ENCODE measurements at places on chromosomes 11 and 22.

DNA sequence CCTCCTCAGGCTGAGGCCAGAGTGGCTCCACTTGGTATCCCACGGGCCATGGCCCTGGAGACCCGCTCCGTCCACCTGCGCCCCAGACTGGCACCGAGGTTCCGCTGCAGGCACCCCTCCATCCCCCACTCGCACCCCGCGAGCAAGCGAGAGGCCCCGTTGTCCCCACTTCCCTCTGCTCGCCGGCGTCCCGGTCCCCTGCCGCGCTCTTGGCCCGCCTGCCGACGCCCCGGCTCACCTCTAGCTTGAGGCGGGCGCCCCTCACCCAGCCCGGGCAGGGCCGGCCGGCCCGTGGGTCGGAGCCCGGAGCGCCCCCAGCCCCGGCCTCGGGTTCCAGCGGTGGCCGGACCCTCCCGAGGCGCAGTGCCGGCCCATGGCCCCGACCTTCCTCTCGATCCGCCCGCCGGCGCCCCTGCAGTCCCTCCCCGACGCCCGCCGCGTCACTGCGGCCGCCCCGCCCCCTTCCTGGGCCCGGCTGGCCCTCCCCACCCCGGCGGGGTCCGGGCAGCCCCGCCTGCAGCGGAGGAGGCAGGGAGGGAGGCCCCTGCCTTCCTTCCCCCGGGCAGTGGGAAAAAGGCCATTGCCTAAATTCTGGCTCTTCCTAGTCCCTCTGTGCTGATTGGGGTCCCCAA, at the start of gene PITPNM1:
TSS of gene PITPNM1 (minus strand) at position 414 of the 632 bp plus-strand sequence. CDS start 1,183 bp downstream, outside the sequence.
- no peak for DNase-seq

DNA sequence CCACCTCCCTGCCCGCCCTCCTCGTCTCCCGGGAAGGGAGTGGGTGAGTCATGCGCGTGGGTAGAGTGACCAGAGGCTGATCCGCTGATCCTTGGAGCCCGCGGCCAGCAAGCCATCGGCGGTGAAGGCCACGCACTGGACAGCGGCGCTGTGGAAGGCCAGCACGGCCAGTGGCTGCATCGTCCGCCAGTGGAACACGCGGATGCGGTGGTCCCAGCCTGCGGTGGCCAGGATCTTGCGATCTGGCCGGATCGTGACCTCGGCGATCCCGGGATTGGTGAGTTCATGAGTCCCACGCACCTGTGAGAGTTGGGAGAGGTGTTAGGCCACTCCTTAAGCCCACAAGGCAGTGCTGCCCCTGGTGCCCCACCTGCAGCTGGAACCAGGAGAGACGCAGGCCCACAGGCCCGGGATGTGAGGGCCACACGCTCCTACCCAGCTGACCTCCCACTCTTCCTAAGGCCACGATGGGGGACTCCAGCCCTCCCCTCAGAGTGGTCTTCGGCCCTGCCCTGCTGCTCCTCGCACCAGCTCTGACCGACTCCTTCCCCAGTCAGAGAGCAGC, 28.2 kb downstream of the TBX1 start:
- no peak for DNase-seq

GRCh38 chr22:42438293-42438650, 6.1 kb upstream of the NFAM1 start:
- DNase-seq, result no peak

DNA sequence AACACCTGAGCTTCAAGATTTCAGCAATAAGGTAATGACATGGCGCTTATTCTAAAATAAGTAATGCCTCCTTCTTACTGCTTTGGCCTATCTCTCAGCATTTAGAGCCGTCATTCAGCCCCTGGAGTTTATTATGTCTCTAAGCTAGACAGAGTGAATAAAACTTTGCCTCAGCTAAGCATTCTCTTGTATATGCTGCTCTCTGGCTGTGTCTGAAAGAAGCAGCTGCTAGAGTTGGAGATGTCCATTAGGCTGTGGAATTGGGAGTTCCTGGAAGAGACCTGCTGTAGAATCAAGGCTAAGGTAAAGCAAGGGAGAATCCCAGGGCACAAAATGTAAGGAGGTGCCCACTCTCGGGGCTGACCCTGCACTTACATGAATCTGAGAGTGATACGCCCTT, 35.5 kb upstream of the TTC12 start:
- DNase-seq, result no peak

DNA sequence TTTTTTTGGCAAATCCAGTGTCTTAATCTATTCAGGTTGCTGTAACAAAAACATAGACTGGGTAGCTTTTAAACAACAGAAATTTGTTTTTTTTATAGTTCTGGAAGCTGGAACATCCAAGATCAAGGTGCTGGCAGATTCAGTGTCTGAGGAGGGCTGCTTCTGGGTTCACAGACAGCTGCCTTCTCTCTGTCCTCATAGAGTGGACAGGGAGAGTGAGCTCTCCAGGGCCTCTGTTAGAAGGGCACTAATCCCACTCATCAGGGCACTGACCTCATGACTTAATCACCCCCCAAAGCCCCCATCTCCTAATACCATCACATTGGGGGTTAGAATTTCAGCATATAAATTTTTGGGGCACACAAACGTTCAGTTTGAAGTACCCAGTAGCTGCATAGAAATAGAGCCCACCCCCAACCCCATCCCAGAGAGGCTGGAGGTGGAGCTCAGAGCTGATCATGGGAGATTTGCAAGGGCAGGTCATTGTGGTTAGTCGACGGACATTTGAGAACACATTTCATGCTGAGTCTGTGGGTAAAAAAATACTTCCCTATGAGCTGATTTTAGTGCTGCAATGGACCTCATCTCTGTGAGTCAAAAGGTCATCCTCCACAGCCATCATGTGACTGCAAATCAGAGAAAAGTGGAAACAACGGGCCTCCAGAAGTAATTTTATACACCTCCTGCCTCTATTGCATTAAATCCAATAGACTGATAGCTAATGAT, 203.1 kb upstream of the CADM1 start:
- DNase-seq, result no peak

DNA sequence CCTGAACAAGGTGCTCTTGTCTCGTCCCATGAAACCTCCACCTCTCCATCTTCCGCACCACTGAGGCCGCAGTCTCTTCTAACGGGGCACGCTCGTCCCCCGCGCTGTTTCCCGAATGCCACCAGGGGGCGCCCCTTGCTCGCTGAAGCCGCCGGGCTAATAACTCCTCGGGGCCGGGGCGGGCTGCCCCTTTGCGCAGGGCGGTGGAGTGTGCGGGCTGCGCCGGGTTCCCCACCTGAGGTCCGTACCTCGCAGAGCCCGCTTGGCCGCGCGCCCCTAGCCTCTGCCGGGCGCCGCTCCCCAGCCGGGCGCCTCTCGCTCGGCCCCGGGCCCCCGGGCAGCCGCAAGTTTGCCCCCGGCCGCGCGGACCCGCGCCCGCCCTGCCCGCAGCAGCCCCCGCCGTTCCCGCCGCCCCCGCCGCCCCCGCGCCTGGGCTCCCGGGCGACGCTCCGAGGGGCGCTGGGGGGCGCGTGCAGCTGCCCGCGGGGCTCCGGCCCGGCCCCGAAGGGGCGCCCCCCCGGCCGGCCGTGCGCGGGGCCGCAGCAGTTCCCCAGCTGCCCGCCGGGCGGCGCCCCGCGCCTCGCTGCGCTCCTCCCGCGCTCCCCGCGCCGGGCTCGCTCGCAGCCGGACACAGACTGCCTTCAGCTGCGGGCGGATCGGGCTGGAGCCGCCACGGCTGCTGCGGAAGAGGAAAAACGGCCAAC, at the start of gene GRIK4:
TSS of gene GRIK4 (plus strand) at position 633 of the 704 bp plus-strand sequence. CDS start 148,571 bp downstream, outside the sequence.
- no peak for DNase-seq

- no peak for DNase-seq
Measured at GRCh38 chr22:41911001-41911611, 3.8 kb downstream of the SHISA8 start.

DNA sequence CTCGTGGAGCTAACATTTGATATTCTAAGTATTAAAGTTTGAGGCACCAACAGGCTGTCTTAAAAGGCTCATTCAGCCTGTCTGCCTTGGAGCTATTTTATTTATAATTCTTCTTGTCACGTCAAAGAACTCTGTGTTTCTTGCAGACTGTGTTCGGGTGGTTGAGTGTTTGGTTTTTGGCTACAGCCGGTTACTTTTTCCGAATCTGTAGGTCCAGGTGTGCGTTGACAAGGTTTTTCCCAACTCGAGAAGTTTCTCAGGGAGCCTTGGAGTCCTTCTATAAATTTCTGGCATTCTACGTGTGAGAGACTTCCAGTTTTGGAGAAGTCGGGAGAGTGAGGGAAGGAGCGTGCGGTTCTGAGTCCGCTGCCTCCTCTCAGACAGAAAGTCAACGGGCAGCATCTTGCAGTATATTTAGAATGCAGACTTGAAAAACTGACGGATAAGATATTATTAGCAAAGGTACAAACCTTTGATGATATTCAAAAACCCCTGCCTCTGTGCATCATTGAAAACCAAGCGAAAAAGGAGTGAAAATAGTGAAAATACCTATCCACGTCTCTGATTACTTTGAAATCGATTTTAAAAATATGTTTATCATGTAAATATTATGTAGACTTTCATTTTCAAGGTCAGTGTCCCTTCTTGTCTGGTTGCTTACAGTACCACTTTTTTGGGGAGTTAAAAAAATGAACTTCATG, 85.2 kb upstream of the PPARA start:
- no peak for DNase-seq

DNA sequence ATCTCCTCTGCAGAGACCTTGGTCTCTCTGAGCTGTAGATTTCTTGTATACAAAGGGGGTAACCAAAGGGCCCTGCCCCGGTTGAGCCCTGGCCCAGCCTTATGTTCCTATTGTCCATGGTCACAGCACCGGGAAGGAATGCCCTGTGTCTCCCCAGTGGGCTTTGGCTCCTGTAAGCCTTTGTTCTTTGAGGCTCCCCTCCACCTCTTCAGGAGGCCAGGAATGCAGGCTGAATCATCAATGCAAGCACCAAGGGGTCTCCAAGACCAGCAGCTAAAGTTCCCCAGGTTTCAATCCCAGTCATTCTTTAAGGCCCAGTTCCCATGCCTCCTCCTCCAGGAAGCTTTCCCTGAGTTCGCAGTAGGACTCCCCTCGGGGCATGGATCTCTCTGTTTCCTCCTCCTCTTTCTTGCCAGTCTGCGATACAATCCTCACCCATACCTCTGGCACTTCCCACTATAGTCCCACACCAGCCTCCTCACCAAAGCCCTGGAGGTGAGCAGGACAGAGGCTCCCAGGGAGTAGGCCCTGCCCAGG, 29.2 kb upstream of the KLHL35 start:
- no peak for DNase-seq

DNA sequence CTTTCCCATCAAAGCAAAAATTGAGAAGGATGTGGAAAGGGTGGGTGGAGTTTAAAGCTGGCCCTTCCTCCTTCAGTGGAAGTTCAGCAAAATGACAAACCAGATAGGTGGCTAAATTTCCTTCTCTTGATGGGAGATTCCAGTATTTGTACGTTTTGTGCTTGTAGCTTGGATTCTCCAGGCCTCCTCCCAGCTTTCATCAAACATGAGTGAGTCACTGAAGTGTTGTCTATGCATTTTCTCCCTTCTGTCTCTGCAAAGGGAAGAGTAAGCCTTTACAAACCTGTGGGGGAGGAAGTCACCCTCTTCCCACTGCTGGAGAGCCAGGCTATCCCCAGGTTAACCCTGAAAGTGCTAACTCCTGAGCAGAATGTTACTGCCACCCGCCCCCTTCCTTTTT, 6.4 kb downstream of the MARK2 start:
- DNase-seq, result no peak

GRCh38 chr11:13216019-13216710, 61.4 kb upstream of the BMAL1 start:
- DNase-seq, result no peak

- no peak for DNase-seq
Measured at GRCh38 chr22:38866399-38867123, 5.5 kb downstream of the CBX6 start.

GRCh38 chr22:25876871-25877270, 134.9 kb downstream of the MYO18B start:
- DNase-seq, result no peak

GRCh38 chr11:68524681-68525080, 64.1 kb downstream of the PPP6R3 start:
- no peak for DNase-seq

DNA sequence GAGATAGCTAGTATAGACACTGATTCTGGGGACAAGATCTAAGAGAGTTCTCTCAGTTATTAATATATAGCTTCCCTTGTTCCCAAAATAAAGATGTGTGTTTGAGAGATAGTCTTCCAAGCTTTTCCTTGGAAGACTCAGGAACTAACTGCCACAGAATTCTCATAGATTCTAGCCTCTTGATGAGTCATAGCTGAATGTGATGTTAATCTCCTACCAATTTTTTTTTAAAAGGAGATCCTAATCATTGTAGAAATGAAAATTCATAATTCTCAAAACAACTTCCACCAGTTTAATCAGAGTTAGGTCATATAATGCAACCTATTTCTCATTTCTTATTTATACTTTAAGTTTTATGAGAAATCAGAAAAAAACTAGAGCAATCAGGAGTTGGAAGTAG, 148.8 kb downstream of the JRKL start:
- DNase-seq, result no peak

DNA sequence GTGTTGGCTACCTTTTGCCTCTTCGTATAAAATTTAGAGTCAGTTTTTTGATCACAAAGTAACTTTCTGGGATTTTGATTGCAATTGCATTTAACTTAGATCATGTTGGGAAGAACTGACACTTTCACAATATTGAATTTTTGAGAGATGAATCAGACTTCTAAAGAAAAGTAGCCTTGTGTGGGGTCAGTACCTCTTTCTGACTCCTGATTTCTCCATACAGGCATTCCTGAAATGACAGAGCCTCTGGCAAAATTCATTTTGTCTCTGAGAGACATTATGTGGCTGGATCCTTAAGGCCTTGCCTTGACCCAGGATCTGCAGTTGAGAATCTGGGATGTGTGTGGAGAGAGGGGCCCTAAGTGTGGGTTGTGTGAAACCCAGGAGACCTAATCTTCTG, 37.8 kb downstream of the PPFIBP2 start:
- DNase-seq, result no peak

- no peak for DNase-seq
Measured at GRCh38 chr11:128853559-128853958, 13.5 kb downstream of the KCNJ1 start.

DNA sequence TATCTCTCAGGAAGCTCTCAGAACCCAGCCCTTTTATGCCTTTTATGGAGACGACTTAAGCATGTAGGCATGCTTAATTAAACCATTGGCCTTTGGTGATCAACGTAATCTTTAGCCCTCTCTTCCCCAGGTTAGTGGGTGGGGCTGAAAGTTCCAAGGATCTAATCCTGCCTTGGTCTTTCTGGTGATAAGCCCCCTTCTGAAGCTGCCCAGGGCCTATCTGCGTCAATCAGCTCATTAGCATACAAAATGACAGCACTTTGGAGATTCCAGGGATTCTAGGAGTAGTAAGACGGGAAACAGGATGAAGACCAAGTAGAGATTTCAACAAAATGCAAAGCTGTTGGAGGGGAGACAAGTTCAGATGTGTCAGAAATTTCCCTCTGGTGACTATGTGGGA, 3.1 kb downstream of the FAM118A start:
- DNase-seq, result no peak
